ENCODE measurements at places on chromosomes 13 and 19. TPM values are rescaled to one million over a fixed set of nuclear protein-coding genes. Genes with fewer than 3 reads are reported as not detected.

Gene RFPL4A
- not detected for total RNA-seq

DNA sequence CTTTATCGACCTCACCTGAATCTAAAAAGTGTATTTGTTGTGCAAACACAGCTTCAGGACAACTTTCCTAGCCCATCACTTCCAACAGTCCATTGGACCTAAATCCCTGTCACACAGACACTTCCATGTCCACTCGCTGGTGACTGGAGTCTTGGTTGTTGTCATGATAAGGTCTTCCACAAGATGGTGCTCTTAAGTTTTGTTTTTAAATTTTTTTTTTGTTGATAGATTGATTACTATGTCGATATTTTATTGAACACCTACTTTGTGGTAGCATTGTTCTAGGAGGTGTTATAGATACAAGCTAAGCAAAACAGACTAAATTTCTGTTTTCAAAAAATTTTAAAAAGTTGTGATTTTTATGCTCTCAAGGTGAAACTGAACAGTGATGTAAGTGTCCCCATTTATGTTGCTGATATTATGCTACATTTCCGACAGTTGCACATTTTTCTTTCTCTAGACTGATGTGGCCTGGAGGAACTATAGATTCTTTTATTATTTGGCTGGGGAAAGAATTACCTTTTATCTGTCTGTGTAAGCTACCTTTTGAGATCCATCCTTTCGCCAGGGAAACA lies 8.1 kb upstream of the ERICH6B start:
- no peak for DNase-seq
- H3K4me1 ChIP-seq: no peaks in the 10 kb centered on the region
- H3K27me3 ChIP-seq: peaks cover 40% of the 10 kb centered on the region
- H3K4me3 ChIP-seq: no peak overlapping the region

DNA sequence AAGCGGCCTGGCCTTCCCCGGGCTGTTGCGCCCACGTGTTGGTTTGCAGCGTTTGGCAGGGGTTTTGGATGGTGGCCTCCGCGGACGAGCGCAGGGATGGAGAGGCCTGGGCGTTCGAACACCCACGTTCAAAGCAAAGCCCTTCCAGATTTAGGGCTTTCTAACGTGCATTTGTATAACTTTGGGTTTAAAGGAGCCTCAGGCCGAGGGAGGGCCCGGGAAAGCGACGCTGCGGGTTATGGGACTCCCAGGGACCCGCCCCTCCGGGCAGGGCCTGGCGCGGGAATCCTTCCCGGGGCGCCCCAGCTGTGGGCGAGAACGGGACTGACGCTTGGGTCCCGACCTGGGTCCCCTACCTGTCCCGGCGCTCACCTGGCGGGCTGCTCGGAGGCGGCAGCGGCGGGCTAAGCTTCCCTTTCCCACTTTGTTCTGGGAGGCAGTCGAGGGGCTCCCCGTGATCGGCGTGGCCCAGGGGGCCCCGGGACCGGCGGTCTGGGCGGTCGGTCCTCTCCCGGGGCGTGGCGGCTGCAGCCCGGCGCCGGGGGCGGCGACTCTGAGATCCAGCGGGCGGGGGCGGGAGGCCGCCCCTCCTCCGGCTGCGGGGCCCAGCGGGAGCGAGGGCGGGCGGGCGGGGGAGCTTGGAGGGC lies at the start of gene FBXO17:
FBXO17 (minus strand) TSS at position 529 of the 647 bp plus-strand sequence. CDS start 25,423 bp downstream, outside the sequence.
- H3K4me3 ChIP-seq: no peak within 1 kb of the TSS
- H3K27me3 ChIP-seq: peaks cover 26% of the 10 kb centered on the region
- peaks cover 29% of the 10 kb centered on the region for H3K4me1 ChIP-seq
- DNase-seq: no peak
- no peak within 1 kb of the TSS for H3K27ac ChIP-seq

DNA sequence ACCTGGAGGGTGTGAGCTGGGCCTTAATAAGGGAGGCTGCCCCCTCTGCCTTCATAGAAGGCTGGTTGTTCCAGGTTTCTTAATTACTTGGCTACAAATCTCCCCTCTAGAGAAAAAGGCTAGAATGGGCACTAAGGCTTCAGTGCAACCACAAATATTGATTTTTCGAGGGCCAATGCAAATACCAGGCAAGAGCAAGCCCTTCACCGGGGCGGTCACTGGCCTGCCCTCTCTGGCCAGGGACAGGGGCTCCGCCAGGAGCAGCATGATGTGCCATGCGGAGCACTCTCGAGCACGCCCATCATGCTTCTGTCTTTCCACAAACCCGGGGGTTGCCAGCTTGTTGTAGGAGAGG lies 127.8 kb upstream of the SPACA7 start:
- H3K4me1 ChIP-seq: no peaks in the 10 kb centered on the region
- H3K36me3 ChIP-seq: no peaks in the 10 kb centered on the region
- no peak overlapping the region for H3K4me3 ChIP-seq
- H3K27me3 ChIP-seq: no peaks in the 10 kb centered on the region

Gene TUBA3C
- total RNA-seq: not detected

Gene CGB3
- not detected for total RNA-seq

Gene ZNF471
- 0.13 TPM for total RNA-seq

- H3K27ac ChIP-seq: no peak overlapping the region
- no peak for DNase-seq
- H3K36me3 ChIP-seq: peaks cover 80% of the 10 kb centered on the region
- peaks cover 6% of the 10 kb centered on the region for H3K4me1 ChIP-seq
Observed at GRCh38 chr13:110666255-110666533, 39.7 kb downstream of the CARS2 start.

Gene KCNRG
- total RNA-seq: 0.65 TPM

Gene TUBB4A
- 2.5 TPM for total RNA-seq

Measured in activated CD4-positive, alpha-beta memory T cell treated with anti-CD3 and anti-CD28 coated beads, Interleukin-2, amount 10 ng/mL, durations not matched to agents 7 days and 5 days (primary cell).